ENCODE measurements at places on chromosomes 6 and 20.

- DNase-seq = no peak
These were observed 74.9 kb downstream of the FYN start for GRCh38 chr6:111798281-111798725.

DNA sequence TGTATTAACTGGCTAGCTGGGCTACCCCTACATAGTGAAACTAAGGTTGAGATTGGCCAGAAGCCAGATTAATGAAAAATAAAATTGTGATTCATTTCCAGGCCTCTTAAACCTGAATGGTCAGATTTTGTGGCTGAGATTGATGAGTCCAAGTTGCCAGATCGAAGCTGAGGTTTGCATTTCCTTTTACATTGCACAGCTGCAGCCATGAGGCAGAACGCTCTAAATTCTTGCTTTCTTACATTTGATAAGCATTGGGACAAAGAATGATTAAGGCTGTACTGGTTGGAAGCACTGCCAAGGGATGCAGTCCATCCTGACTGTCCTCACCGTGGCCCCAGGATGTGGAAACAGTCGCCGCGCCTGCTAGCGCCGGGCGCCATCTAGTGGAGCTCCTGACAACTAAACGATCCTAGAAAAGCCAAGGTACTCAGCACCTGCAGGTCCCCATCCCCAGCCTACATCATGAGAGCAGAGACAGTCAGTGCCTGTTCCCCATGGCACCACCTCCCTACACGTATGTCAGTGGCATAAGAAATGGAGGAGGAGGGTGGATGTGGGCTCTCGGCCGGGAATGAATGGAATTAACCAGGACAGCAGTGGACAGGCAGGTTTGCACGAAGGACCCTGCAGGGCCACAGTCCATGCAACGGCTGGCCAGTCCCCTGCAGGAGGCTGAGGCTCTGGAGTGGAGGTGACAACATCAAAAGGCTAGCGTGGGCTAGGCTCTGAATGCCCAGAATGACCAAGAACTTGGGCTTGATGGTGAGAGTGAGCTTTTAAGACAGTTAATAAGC is 19.0 kb downstream of the PXDC1 start:
- peak; percentile 54 for DNase-seq

DNA sequence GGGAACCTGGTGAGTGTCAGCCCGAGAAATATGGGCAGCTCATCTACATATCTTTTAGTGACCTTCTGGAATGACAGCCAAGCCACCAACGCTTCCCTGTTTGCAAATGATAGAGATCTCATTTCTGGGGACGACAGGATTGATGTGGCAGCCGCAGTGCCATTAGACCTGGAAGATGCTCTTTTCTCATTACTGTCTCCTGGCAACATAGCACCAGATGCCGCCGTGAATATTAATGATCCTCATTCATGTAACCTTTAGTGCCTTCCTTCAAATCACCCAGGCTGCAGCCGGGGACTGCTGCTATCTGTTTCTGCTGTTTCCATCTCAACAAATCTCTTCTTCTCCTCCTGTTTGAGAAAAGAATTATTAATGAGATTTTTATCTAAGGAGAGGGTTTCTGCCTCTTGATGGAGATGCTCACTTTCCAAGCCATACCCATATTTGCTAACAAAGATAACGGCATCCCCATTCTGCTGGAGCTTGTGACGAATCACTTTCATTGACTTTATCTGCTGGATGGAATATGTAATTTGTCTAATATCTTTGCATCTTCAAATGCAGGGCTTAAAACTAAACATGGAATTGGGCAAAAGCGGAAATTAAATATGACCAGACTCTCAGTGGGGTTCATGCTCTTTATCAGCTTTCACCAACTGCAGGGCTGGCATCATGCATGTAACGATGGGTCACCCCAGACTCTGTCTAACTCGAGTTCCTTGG is 74.8 kb upstream of the KIF16B start:
- no peak for DNase-seq

DNA sequence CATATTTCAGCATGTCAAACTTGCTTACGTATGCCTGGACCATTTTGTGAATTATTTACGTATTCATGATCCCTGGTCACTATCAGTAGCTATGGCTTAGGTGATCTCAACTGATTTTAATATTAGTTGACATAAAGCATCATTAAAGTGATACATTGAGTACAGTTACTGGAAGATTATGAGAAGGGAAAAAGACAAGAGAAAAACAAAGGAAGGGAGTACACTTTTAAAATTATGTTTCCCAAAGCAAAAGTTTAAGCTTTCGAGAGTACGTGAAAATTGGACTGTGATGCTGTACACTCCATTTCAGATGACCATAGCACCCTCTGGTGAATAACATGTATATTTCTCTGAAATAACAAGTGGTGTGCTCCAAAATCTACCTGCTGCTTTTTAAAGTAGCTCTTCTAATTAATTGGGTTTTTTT is 215.0 kb upstream of the HSF2 start:
- no peak for DNase-seq

DNA sequence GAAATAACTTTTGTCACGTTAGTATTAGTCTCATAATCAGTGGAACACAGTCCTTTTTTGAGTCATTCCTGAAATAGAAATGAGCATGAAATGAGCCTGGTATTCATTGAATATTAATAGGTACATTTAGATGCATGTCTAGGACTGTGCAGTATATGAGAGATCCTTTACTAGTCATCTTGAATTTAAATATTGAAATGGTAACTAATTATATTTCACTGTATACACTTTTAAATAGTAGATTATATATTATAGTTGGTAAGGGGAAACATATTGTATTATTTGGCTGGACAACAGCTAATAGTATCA is 59.4 kb downstream of the RSPO3 start:
- no peak for DNase-seq

DNA sequence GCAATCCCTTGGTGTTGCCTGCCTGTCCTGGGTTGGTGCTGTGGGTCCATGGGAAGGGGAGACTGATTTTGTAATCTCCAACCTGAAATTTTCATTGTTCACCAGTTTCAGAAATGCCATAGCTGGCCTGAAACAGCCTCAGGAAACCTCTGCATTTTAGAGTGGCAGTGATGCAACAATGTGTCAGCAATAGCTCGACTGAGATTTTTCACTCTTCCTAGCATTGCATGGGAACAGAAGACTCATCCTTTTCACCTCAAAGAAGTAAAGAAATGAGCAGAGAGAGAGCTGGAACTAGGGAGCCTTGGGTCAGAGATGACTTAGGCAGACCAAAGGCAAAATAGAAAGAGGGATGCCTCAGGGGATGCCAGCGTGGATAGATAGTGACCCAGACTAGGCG is 23.7 kb upstream of the TMEM14A start:
- no peak for DNase-seq

- DNase-seq = no peak
These were observed 43.2 kb downstream of the RANBP9 start for GRCh38 chr6:13668291-13668928.

DNA sequence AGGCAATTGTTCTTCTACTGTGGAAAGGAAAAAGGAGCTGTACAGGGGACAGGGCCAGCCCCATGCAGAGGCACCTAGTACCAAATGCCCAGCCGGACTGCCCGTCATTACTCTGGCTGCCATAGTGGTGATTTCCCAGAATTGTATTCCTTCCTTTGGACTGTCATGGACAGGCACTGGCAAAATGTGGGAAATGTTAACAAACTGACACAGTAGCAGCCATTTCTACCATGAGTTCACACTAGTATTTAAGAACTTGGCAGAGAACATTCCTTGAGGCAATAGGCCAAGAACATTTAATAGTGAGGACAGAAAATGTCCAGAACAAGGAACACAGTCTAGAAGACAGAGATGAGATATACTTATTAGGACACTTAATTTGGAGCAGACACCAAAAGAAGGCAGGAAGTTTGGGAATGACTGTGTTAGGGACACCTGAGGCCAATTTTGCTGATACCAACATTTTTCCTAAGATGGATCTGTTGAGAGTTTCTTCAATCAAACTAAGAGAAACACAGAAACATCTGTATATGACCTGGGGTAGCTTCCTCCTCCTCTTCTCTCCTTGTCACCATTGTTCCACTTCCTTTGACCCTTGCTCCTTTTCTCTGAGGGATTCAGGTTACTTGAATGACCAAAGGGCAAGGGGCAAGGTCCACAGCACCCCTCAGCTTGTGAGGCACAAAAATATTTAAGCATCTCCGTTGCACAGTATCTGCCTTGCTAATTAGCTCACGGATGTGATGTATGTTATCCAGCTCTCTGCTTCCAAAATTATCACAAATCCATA is 14.9 kb downstream of the ADTRP start:
- no peak for DNase-seq

DNA sequence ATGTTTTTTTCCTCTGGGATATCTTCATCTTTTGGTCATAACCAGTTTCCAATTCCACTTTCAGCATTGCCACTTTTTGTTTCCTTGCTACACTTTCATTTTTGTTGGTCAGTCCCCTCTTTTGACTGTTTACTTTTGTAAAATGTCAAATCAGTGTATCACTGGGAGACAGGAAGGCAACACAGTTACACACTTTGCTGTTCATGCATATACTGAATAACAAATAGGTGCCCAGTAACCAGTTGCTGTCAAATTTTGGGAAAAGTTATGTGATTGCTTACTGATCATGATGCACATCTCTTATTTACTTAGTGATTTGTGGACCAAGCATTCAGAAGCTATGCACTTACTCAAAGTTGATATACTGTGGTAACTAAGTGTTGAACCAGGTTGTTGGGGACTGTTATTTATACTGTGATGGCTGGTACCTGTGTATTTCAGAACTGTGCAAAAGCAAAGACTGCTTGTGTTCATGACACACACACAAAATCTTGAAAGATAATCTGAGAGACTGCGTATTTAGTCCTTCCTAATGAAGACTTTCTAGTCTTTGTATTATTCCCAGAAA is 41.0 kb downstream of the ZNF292 start:
- DNase-seq = no peak

DNA sequence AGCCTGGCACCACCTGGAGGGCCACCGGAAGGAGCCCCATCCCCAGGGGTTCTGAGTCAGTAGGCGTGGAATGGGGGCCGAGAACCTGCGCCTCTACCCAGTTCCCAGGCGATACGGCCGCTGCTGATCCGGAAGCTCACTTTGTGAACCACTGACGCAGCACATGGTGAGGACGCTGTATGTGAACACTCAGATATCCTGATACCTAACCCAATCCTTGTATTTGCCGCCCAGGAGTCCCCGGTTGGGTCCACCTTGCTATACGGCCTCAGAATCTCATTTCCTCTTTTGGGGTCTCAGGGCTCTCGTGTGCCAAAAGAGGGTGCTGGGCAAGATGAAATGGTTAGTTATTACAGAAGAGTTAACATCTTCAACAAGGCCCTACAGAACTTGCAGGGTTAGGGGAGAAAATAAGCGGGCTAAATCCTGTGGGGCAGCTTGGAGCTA is 604 bp upstream of the RAB5IF start:
- peak; percentile 41 for DNase-seq

DNA sequence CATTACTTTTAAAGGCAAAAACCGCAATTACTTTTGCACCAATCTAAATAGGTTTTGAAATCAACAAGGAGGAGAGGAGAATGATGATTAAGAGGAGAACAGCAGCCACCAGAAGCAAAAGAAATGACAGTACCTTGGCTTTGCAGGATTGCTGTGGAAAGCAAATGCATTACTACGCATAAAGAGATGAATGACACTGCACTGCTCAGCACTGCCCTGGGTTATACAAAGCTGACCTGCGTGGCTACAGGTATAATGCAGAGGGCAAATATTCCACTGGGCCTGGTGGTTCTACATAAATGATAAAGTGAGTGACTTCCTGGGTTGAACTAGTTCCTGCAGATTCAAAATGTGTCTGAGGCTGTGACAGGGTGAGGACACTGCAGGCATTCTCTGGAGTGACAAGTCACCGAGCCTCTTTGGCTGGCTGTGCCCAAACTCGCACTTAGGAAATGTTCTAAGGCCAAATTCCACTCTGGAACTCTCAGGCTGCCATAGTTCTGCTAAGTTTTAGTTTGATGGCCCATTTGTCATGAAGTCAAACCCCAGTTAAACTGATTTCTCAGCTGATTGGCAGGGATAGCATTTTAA is 78.6 kb downstream of the INSM1 start:
- DNase-seq = no peak

DNA sequence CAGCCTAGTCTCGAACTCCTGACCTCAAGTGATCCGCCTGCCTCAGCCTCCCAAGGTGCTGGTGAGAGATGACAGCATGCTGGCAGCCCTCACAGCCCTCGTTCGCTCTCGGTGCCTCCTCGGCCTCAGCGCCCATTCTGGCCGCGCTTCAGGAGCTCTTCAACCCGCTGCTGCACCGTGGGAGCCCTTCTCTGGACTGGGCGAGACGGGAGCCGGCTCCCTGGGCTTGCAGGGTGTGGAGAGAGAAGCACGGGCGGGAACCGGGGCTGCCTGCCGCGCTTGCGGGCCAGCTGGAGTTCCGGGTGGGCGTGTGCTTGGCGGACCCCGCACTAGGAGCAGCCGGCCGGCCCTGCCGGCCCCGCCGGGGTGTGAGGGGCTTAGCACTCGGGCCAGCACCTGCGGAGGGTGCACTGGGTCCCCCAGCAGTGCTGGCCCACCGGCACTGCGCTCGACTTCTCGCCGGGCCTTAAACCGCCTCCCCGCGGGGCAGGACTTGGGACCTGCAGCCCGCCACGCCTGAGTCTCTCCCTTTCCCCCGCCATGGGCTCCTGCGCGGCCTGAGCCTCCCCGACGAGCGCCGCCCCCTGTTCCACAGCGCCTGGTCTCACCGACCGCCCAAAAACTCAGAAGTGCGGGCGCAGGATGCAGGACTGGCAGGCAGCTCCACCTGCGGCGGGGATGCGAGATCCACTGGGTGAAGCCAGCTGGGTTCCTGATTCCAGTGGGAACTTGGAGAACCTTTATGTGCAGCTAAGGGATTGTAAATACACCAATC is 31.5 kb upstream of the RANBP9 start:
- no peak for DNase-seq

DNA sequence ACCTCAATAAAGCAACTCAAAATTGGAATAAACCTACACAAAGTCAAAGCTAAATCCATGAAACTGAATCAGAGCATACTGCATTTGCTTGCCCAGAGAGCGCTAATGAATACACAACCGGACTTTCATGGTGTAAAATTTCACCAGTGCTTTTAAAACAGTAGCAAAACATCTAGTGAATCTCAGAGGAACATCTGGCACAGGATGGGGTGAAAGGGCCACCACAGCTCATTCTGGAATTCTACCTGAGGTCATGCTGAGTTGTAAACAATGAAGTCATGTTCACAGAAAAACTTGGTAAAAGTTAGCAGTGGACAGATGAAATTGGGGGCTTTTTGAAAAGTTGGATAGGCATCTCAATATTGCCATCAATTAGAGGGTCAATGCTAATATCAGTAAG is 125.6 kb upstream of the STXBP5 start:
- no peak for DNase-seq

DNA sequence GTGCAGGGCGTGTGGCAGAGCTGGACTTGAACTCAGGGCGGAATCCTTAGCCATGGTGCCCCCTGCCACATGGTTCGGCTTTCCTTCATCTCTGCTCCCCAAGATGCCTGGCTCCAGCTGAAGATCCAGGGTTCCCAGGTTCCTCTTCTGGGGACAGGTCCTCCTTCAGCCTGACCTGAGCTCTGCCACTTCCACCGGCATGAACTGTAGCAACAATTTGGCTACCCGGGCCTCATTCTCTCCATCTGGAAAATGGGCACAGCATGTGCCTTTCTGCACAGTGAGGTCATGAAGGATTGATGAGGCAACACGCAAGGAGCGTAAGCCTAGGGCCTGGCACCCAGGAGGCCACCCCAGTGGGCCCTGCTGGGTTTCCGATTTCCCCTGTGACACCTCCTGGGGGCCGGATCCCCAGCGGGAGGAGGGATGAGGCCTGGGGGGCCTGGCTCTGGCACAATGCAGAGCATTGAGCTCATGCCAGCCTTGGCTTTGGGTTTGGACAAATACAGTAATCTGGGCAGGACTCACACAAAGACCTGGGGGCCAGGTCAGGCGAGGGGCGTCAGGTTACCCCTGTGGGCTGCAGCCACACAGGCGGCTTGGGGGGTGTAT is 74.0 kb downstream of the CEBPB start:
- no peak for DNase-seq

- DNase-seq = no peak
These were observed 142.2 kb downstream of the MOXD1 start for GRCh38 chr6:132259070-132259469.

All from activated CD4-positive, alpha-beta T cell treated with anti-CD3 and anti-CD28 coated beads, Interleukin-2, amount 50 U/mL, for 4 hours (primary cell).